ENCODE measurements at places on chromosomes 5 and 9.

- no peak for DNase-seq
These were observed 13.6 kb downstream of the TICAM2 start for GRCh38 chr5:115588640-115589039.

GRCh38 chr5:40389591-40389990 lies 290.1 kb upstream of the PTGER4 start:
- no peak for DNase-seq

DNA sequence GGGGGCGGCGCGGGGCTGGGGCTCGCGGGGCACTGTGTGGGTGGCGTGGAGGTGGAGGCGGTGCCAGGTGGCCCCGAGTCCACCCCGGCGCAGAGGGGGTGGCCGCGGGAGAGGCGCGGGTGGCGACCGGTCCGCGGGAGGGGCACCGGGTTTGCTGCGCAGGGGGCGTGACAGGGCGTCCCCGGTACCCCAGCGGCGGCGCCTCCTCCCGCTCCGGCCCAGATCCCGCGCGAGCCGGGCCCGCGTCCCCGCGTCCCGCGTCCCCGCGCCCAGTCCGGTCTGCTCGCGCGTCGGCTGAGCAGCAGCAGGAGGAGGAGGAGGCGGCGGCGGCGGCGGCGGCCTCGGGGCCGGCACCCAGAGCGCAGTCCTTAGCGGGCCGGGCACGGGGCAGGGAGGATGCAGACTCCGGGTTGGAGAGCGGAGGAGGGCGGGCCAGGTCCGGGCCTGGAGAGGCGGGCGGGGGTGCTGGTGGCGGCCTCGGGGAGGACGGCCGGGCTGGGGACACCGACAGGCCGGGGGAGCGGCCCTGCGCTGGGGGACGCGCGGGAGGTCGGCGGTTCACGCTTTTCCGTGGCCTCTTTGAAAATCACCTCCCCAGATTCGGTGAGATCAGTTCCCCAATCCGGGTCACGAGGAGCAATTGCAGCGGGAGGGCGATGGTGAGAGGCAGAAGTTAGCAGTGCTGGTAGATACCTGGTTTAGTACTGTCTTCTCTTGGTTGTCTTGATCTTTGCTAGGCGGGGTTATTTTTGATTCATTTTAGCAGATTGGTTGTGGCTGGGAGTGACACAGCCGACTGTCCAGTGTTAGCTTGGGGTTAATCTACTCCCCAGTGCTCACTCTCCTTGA lies 1.7 kb downstream of the TRIO start:
- DNase-seq, result peak; percentile 67

GRCh38 chr9:128374221-128374675 lies 3.1 kb downstream of the URM1 start:
- DNase-seq, result no peak

DNA sequence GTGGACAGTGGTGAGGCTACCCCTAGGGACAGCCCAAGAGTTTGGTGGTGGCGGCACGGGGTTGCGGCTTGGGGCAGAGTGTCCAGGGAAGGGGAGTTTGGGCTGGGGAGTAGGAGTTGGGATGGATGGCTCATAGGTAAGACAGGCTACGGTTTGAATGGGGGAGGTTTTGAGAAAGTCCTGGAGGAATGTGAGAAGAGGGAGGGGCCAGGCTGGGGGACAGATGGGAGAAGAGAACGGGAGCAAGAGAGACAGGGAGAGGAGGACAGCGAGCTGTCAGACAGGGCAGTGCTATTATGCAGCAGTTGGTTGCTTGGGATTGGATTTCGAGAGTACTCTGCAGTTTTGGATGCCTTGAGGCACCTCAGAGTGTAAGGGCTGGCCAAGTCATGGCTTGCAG lies 24.5 kb downstream of the PSD2 start:
- DNase-seq, result no peak

DNA sequence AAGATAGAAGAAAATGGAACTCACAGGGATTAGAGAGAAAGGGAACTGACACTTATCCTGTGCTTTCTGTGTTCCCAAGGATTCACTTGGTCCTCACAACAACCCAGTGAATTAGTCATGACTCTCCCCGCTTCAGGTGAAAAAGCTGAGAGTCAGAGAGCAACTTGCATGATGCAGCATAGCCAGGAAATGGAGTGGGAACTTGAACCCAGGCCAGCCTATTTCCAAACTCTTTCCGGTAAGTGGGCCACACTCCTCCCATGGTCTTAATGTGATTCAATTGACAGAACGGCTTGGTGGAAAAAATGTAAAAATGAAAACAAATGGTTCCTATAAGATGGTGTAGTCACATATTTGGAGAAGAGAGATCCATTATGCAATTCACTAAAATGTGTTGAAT lies 45.9 kb upstream of the CEMIP2 start:
- DNase-seq, result no peak

DNA sequence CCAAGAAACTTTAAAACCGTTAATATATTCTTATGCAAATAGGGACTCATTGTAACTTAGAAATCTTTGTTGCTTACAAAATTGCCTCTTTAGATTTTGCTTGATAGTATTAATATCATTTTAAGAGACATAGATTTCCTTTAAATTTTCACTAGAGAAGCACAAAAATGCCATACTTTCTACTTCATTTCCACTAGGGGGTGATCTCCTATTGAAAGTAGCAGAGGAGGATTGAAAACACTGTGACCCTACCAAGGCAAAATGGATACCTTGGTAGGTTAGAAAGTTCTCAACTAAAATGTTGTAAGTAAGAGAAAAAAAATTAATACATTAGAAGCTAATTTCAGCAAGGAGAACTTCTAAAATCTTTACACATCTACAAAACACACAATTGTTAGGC lies 204.9 kb downstream of the CHSY3 start:
- no peak for DNase-seq

GRCh38 chr9:98304381-98304780 lies 48.9 kb upstream of the TBC1D2 start:
- no peak for DNase-seq

DNA sequence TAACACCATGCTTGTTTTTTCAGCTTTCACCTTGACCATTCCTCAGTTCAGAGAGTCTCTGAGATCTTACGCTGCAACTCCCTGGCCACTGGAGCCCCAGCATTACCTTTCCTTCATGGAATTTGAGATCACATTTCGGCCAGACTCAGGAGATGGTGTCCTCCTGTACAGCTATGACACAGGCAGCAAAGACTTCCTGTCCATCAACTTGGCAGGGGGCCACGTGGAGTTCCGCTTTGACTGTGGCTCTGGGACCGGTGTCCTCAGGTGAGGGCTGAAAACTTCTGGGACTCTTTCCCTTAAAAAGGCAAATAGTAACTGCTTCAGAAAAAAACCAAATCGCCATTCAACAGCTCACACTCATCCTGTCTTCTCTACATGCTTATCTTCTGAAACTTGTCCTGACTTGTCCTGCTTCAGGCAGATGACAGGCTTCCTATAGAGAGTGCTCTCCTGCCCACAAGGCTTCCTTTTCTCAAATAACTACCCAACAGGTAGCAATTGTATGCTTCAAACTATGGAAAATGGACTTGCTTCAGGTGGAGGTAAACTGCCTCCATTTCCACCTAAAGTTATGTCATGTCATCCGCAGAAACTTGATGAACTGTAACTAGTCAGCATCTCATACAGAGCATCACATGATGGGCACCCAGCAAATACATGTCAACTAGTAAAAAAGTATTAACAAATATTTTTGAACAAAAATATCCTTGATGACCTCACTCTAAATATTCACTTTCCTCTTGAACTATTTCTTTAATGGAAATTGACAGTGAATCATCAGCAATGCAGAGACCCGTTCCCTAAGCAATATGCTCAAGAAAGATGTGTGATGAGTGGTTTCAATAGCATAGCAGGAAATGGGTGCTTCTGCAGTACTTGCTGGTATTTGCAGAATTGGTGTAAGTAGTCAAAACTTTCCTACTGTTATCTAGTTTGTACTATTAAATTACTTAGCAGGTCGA lies 129.2 kb downstream of the LIFR start:
- DNase-seq, result no peak

DNA sequence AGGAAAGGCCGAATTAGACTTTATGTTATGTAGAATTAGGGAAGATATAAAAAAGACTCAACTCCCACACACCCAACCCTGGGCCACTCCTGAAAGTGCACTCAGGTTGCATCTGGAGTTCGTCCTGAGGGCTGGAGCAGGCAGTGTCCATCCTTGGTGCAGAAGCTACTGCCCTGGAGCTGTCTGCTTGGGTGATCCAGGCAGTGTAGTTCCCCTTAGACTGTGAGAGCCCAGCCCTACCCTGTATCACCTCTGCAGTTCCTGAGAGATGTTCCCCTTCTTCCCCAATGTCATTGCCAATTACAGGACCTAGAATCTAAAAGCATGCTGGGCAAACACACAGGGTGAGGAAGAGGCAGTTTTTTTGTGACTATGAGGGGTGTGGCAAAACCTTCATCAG lies 368.3 kb upstream of the ST8SIA4 start:
- no peak for DNase-seq

GRCh38 chr5:111869681-111870080 lies 112.7 kb upstream of the NREP start:
- no peak for DNase-seq
